ENCODE measurements at places on chromosomes 7 and 10.

GRCh38 chr10:88048312-88048711 lies 184.9 kb downstream of the PTEN start:
- DNase-seq: no peak

GRCh38 chr7:14286036-14286435 lies 296.6 kb upstream of the ETV1 start:
- DNase-seq: no peak

- DNase-seq: no peak
Measured at GRCh38 chr10:33122014-33122809, 164.2 kb upstream of the ITGB1 start.

GRCh38 chr10:23343591-23344240 lies 881 bp downstream of the C10orf67 start:
- DNase-seq: peak; percentile 44

DNA sequence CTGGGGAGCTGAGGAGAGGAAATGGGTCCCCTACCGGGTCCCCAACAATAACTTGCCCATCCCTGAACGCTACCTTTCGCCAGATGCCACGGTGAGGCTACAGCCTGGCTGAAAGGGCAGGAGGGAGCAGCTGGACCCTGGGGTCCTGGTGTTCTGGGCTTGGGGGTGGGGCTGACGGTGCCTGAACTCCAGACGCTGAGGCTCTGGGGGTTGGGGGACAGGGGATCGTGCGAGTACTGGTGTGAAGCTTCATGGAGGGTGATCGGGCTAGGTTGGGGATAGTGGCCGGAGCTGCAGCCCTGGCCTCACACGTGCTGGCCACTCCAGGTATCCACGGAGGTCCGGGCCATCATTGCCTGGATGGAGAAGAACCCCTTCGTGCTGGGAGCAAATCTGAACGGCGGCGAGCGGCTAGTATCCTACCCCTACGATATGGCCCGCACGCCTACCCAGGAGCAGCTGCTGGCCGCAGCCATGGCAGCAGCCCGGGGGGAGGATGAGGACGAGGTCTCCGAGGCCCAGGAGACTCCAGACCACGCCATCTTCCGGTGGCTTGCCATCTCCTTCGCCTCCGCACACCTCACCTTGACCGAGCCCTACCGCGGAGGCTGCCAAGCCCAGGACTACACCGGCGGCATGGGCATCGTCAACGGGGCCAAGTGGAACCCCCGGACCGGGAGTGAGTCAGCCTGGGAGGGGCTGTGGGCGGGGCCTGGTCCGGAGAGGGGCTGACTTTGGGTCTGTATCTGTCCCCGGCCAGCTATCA lies 8.3 kb downstream of the AEBP1 start:
- DNase-seq: no peak

- no peak for DNase-seq
Measured at GRCh38 chr10:113960617-113961181, 83.0 kb upstream of the ADRB1 start.
